Astrocyte (in vitro differentiated cells and primary cell): ENCODE measurements at places on chromosomes 7 and 10.

- DNase-seq = no peak
Measured at GRCh38 chr7:154914996-154915380, 87.9 kb downstream of the PAXIP1 start.

GRCh38 chr7:66847879-66848790, 72.9 kb upstream of the TMEM248 start:
- peak; percentile 75 for DNase-seq

- no peak for DNase-seq
Measured at GRCh38 chr10:123577921-123578461, 88.2 kb upstream of the GPR26 start.

- DNase-seq = no peak
Measured at GRCh38 chr7:123198668-123199652, 809 bp downstream of the SLC13A1 start.

DNA sequence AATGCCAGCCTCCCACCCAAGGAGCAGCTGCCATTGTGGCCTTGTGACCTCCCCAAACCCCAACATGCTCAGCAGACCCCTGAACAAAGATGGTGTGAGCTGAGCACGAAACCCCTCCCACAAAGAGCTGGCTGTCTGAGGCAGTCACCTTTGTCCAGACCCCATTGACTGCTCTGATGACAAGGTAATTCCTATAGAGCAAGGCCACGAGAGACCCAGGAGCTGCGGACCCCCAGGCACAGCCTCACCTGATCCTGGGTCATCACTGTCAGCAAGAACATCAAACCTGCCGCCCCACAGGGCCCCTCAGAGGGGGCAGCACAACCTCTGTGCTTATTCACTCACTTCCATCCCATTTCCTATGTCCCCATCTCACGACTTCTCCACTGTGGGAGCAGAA, 102.6 kb downstream of the CPXM2 start:
- no peak for DNase-seq
